ENCODE measurements at places on chromosomes 4 and X.
A peak's percentile ranks its signal among the peaks of the same experiment; 100 is the strongest.

DNA sequence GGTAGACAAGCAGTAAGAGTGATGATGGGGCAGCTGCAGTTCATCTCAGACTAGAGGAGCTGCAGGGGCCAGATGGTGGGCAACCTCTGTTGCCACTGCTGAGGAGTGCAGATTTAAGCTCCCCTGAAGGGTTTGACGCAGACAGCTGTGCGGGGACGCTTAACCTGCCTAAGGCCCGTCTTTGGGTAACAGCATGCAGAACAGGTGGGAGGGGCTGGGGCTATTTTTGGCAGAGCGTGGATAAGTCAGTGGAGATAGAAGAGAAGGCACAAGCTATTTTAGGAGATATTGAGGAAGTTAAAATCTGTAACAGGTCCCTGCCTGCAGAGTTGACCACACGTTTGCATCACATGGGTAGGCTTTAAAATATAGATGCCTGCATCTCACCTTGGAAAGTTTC is 10.5 kb downstream of the CD99 start:
- no peak for DNase-seq

GRCh38 chrX:41333744-41334362 is at the start of gene DDX3X:
DDX3X (plus strand) TSS chrX:41334162; CDS start chrX:41334253, 91 bp downstream.
- peak; percentile 87 for DNase-seq

- no peak for DNase-seq
Measured at GRCh38 chrX:30327762-30328161, 18.6 kb upstream of the NR0B1 start.

GRCh38 chr4:179268791-179269190 is 1826.6 kb upstream of the AGA start:
- no peak for DNase-seq

- DNase-seq = no peak
Measured at GRCh38 chr4:147714575-147715401, 17.1 kb upstream of the ARHGAP10 start.

Measured in CD4-positive, alpha-beta T cell treated with Interleukin-15 for 4 hours (primary cell).